ENCODE measurements at places on chromosomes 1 and 21.

DNA sequence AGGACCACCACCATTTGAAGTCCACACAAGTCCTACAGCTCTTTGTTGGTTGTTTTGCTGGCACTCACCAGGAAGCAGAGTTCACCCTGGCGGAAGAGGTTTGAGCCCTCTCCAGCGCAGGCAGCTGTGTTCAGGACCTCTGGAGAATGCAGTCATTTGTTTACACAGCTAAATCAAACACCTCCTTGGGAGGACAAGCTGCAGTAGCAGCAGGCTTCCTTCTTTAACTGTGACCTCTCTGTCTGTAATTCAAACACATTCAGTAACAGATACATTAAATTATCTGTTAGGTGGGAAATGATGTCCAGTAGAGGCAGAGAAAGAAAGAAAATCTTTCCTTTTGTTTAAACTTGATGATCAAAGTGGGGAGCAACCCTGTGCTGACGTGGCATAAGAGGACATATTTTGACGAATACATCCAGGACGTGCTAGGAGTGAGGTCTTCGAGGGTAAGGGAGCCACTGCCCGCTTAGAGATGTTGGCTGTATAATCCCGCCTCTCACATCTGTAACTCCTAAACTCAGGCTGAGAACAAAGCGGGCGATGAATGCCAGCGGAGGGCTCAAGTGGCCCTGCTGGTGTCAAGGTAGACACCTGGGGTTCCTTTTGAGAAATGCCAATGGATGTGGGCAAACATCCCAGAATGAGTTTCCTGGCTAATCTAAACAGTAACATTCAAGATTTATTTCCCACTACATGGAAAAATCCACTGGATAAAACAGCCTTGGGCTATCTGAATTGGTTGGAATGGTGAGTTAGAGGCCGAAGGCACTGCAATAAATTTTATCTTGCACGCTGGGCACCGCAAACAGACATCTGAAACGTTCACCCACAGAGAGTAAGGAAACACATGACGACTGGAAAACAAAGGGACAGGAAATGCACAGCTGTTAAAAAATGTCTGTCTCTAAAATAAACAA is 51.7 kb downstream of the ABCA4 start:
- no peak for DNase-seq

GRCh38 chr1:243550276-243550675 is 294.4 kb downstream of the SDCCAG8 start:
- DNase-seq: no peak

DNA sequence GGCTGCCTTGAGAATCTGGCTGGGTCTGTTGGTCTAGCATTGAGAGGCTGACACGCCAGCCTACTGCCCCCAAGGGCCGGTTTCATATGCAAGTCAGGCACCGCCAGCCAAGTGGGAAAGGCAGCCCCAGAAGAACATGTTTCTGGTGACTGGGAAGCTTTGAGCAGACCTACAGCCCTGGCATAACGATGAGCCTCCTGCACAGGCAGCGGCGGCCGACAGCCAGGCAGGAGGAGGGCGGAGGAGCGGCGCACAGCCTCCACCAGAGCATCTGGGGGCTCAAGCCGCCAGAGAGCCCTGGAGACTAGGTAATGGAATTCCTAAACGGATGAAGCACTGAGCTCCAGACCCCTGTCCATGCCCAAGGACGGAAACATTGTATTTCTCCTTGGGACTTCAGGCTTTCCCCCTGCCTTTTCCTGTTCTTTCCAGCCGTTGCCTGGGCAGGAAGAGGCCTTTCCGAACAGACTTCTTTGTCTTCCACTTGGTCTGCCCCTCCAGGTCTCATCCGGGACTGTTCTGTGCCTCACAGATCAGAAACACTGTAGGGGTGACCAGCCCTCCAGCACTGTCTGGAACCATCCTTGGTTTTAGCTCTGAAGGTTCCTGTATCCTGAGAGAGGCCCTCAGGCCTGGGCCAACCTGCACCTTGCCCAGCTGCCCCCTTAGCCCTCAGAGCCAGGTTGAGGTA is 59.5 kb downstream of the IRF2BP2 start:
- DNase-seq: no peak

DNA sequence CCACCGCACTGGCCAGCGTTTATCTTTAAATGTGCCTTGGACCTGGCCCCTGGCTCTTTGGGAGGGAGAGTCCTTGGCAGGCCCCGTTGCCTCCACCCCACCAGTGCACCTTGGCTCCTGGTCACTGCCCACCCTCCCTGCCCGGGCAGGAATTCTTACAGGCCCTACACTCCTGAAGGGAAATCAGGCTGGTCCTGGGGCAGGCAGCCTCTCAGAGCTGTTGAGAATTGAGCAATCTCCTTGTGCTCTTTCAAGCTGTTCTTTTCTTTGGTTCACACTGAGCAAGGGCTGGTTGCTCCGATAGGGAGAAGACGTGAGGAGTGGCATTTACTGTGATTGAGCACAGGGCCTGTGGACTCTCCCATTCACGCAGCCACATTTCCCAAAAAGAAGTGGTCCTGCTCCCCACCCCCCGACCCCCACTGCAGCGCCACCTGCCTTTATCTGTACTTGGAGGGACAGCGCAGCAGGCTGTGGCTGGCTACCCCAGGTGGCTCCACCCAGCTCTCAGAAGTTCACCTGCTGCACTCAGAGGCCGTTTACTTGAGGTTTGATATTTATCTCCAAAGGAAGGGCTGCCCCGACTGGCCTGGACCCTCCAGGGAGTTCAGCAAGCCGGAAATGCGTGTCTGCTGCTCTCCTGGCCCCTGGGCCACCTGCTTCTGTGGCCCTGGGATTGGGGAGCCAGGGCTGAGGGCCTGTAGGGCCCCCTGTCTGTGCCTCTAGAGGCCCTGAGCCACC is 47.8 kb downstream of the SKI start:
- DNase-seq: peak; percentile 77

DNA sequence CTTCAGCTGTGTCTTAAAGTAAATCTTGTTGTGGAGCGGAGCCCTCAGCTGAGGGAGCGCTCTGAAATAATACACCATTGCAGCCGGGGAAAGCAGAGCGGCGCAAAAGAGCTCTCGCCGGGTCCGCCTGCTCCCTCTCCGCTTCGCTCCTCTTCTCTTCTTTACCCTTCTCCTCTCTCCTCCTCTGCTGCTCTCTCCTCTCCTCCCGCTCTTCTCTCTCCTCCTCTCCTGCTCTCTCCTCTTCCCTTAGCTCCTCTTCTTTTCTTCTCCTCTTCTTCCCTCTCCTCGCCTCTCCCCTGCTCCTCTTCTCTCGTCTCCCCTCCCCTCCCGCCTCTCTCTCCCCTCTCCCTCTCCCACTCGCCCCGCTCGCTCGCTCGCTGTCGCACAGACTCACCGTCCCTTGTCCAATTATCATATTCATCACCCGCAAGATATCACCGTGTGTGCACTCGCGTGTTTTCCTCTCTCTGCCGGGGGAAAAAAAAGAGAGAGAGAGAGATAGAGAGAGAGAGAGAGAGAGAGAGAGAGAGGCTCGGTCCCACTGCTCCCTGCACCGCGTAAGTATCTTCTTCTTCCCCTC is at the start of gene PROX1:
Gene PROX1, plus strand, starts transcription at position 47 of the 580 bp plus-strand sequence. CDS start 8,563 bp downstream, outside the sequence.
- no peak for DNase-seq

GRCh38 chr1:12049616-12050015 is 13.5 kb upstream of the TNFRSF8 start:
- DNase-seq: no peak

DNA sequence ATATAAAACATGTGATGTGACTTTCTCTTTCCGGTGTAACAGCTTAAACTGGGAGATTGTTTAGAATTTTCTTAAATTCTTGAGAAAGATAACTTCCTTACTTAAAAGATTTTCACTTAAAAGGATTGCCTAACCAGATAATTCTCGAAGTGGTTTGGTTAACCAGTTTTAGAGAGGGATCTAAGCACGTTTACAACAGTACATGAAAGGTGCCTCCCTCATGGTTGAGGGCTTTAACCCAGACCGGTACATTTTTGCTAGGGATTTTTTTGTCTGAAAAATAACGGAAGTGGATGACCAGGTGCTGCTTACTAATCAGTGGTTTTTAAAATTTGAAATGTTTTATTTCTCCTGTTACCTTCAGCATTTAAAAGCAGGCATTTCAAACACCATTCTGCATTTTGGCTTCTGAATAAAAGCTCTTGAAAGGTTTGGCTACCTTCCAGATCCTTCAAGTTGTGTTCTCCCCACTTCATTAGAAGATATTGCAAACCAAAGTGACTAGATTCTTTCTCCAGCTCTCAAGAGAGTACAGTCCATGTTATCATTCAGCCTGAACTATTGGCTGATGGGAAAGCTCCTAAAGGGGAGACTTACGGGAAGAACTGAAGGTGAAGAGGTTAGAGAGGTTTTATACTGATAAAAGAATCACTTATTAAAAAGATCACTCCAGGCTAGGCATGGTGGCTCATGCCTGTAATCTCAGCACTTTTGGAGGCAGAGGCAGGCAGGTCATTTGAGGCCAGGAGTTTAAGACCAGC is 12.8 kb downstream of the S100PBP start:
- DNase-seq: no peak

DNA sequence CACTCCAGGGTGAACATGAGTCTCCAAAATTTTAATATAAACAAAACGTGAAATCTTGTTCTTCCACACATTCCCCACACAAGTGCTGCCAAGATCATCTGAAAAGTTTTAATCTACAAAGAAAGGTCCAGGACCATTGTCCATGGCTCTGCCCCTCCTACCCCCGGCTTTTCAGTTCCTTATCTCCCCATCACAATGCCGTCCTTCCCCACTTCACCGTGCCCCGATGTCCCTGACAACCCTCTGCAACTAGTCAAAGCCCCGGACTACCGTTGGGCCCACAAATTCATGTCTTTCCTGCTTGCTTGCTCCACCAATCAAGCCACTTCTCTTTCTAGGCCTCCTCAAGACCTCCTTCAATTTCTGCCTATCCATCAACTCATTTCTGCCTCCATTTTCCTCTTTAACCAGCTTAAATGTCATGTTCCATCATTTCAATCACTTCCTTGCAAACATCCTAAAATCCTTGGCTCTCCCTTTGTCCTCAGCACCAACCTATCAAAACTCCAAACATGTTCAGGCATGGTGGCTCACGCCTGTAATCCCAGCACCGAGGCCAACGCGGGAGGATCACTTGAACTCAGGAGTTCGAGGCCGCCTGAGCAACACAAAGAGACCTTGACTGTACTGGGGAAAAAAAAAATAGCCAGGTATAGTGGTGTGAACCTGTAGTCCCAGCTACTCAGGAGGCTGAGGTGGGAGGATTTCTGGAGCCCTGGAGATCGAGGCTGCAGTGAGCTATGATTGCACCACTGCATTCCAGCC is 14.0 kb upstream of the BMP8B start:
- DNase-seq: no peak

GRCh38 chr1:55214934-55215193 is 300 bp downstream of the USP24 start:
- peak; percentile 57 for DNase-seq

DNA sequence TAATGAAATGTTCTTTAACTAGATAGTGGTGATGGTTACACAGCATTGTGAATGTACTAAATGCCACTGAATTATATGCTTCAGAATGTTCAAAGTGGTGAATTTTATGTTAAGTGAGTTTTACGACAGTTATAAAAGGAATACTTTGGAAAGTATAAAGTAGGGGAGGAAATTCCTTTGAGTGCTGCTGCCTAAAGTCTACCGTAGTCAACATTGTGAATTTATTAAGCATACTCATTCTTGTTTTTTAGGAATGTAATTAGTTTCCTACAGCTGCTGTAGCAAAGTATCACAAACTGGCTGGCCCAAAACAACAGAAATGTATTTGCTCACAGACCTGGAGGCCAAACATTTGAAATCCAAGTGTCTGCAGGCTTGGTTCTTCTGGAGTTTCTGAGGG is 73.0 kb downstream of the SWT1 start:
- DNase-seq: no peak

GRCh38 chr1:173195596-173196088 is 11.5 kb downstream of the TNFSF4 start:
- DNase-seq: no peak

- DNase-seq: peak; percentile 94
These were observed 24.1 kb downstream of the CELA3A start for GRCh38 chr1:22025368-22026155.

GRCh38 chr1:3137111-3138100 is 68.4 kb downstream of the PRDM16 start:
- no peak for DNase-seq

GRCh38 chr1:60108196-60108595 is 34.6 kb upstream of the C1orf87 start:
- DNase-seq: no peak

GRCh38 chr1:184160236-184160635 is 108.7 kb downstream of the TSEN15 start:
- peak; percentile 31 for DNase-seq

GRCh38 chr1:231063331-231063730 is 23.3 kb upstream of the FAM89A start:
- no peak for DNase-seq

GRCh38 chr1:3159121-3159520 is 90.1 kb downstream of the PRDM16 start:
- DNase-seq: peak; percentile 73

GRCh38 chr1:176374967-176375569 is 87.9 kb upstream of the PAPPA2 start:
- peak; percentile 73 for DNase-seq

GRCh38 chr1:17258116-17258757 is 9.3 kb downstream of the PADI3 start:
- no peak for DNase-seq

DNA sequence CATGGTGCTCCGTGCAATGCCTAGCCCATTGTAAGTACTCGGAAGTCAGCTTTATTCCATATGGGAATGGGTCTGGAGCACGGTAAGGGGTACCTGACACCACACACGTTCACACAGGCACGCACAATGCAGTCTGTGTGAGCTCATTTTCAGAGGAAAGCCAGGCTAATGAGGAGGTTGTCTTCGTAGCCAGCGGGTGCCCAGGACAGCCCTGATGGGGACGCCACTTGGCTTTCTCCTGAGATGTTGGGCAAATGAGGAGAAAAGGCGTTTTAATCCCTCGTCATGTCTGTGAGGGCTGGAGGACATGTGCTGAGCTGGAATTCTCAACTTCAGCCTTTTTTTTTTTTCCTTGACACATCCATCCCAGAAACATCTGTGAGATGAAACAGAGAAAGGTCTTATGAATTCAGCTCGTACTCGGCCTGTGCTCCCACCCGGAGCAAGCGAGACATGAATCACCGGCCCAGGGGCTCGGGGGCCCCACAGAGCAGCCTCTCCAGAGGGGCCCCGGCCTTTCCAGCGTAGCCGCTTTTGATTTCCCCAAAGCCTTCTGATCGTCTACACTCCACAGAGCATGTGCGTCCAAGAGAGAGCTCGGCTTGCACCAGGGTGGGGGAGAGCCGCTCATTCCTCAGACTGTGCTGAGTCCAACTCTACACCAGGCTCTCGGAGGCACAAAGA is 125.1 kb downstream of the EPHB2 start:
- no peak for DNase-seq

All from NB4 (cell line).